NCI-H2227 treated with DMSO at 0.1 percent for 48 hours (cell line): ENCODE measurements at places on chromosomes 2 and 18.

GRCh38 chr18:59021500-59021899, 118.2 kb upstream of the SEC11C start:
- DNase-seq = no peak

DNA sequence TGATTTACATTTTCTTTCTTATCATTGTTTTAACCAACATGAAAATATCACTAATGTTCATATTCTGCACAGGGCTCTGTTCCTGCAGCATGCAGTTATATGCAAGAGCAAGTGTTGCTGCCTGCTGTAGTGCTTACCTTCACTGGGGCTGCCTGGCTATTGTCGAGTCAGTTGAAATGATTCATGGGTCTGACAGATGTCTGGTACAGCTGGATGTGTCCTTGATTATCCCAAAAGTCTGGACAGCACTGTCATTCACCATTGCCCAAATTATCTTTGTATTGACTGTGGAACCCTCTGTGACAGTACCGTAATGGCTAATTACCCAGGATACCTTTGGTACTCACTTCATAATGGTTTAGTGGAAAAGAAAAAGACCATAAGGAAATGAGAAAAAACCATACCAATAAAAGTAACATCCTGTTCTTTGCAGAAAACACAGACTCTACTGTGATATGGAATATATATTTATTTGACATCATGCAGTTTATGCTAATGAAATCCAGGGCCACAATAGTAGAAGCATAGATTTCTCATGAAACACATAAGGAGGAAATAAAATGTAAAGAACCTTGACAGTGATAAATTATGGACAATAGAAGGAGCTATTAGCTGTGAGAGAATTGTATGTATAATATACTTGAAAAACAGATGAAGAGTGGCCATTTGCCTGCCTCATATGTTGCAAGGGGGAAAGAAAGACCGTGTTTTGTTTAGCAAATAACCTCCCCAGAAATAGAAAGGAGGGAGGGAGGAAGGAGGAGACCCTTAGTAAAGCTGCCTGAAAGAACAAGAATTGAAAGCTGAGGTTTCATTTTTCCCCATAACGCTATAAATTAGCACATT, 249.8 kb upstream of the ATP5MC3 start:
- peak; percentile 37 for DNase-seq

DNA sequence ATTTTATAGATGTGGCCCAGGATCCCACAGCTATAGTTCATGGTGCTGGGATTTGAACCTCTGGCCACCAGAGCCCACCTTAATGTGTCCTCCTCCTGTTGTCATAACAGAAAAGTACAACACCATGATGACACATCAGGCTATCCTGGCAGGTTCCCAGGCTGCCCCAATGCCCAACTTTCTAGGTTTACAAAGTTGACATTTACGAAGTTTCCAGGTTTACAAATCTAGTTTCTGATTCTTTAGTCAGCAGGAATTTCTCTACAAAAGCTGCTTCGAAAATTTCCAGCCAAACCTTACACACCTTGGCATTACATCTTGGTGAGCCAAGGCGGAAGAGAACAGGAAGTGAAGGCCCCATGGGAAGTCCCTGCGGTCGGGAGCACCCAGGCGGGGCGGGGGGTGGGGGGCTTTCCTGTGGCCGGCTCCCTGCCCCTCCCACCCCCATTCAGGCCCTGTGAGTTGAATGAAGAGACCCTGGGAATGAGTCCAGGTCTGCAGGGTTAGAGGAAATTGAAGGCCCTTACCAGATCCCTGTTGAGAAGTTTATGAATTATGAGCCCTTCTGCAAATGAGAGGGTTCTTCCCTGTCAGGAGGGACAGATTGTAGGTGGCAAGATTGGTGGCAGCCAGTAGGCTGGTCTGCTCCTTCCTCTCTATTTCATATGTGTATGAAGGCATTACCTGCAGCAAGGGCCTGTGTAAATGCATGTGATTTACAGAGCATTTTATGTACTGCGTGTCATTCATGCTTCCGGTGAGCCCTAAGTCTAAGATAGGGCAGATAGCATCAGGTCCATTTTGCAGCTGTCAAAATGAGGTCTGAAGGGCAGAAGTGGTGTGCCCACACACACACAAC, 11.1 kb upstream of the IL1RN start:
- DNase-seq = no peak

DNA sequence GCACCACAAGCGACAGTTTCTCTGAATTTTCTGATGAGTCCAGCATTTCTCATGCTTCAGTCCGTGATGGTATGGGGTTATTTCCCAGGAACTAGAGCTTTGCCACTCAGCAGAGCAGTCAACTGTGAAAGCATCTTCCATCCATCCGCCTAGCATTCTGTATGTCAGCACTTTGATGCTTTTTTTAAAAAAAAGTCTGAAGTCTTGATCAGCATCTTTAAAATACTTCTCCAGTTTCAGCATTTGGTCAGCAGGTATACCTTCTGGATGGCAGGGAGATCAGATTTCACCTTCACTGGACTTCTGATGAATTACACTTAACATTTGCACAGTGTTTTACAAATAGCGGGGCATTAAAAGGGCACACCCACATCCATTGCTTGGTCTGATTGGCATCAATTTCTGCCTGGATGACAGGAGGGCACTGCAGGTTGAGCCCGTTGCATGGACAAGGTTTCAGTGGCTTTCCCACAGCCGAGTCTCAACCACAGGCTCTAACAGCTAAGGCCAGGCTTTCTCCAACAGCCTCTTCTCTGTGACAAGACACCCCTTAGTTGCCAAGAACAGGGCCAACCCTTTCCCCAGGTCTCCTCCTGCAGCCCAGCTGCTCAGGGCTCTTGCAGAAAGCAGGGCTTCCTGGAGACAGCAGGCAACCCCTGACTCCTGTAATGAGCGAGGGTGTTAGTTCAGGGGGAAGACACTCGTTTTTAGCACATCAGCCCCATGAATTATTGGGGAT, 54.0 kb downstream of the EMILIN2 start:
- no peak for DNase-seq

DNA sequence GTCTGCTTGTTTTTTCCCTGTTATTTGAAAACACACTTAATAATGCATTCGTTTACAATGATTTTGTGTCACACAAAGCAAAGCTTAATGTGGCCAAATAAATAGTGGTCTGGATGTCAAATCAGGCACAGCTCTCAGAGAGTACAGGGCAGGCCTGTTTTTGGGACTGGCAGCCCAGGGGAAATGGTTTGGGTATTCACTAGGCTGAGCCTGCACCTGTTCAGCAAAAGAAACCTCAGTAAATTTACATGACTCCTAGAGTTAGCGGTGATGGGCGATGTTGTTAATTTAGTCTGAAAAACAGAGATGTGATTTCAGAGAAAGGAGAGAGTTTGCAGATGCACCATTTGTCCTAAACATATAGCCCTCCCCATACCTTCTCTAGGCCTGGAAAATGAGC, 197.1 kb downstream of the ALK start:
- DNase-seq = no peak

DNA sequence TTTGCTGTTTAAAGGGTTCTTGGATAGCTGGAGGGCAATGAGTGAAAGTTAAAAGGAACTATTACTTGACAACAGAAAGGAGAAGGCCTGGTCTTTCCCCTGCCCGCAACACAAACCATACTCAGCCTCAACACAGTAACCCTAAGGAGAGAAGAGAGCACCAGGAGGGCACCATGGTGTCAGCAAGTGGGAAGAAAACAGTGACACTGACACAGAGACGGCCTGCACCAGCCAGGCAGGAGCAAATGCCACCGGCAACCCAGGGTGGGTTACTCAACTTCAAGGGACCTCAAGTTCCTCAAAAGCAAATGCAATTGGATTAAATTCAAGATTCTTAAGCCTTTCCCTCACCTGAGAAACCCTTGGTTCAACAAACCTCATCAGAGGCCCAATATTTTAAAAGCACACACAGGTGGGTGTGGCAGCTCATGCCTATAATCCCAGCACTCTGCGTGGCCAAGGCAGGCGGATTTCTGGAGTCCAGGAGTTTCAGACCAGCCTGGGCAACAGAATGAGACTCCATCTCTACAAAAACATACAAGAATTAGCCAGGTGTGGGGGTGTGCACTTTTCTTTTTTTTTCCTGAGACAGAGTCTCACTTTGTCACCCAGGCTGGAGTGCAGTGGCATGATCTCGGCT, 52.3 kb downstream of the TFCP2L1 start:
- no peak for DNase-seq

- DNase-seq = no peak
These were observed 139.4 kb downstream of the WDSUB1 start for GRCh38 chr2:159146996-159147666.

- DNase-seq = no peak
These were observed 328.8 kb downstream of the ARL6IP6 start for GRCh38 chr2:153047220-153047619.

GRCh38 chr2:64260093-64260803, 116.0 kb upstream of the PELI1 start:
- no peak for DNase-seq
